Umbilical cord (tissue), 2 donors: ENCODE measurements at places on chromosomes 4 and X.

DNA sequence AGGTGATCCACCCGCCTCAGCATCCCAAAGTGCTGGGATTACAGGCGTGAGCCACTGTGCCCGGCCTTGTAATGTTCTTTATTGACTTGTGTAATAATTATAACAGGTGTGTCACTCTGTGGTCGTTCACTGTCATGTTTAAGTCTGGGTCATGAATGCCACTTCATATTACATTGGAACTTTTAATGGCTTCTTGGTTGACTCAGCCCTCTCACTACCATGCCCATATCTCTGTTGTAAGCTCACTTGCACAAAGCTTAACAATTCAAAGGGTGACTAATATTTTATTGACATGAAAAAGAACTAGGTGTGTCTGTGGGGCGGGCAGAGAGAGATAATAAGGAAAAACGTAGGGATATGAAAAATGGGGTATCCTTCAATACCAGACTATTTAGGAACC is 639.7 kb upstream of the ACTRT1 start:
- no peak for DNase-seq

DNA sequence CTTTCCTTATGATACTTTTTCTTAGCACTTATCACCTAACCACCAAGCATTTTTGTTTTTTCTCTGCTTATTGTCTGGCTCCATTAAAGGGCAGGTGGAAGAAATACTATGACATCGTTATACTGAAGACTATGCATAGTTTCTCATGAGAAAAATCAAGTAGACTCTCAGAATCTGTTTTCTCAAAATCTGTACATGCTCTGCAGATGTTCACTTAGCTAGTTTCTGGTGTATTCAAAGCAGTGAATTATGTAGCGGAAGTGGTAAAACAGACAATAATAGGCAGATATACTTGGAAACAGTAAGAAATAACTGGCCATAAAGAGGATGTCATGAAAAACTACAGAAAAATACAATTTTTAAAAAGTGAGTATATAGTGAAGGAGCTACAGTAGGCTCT is 146.0 kb downstream of the STIM2 start:
- DNase-seq: no peak

DNA sequence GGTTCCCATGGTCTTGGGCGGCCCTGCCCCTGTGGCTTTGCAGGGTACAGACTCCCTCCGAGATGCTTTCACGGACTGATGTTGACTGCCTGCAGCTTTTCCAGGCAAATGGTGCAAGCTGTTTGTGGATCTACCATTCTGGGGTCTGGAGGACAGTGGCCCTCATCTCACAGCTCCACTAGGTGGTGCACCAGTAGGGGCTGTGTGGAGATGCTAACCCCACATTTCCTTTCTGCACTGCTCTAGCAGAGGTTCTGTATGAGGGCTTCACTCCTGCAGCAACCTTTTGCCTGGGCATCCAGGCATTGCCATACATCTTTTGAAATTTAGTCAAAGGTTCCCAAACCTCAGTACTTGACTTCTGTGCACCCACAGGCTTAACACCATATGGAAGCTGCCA is 176.1 kb downstream of the DCAF12L1 start:
- DNase-seq: no peak

DNA sequence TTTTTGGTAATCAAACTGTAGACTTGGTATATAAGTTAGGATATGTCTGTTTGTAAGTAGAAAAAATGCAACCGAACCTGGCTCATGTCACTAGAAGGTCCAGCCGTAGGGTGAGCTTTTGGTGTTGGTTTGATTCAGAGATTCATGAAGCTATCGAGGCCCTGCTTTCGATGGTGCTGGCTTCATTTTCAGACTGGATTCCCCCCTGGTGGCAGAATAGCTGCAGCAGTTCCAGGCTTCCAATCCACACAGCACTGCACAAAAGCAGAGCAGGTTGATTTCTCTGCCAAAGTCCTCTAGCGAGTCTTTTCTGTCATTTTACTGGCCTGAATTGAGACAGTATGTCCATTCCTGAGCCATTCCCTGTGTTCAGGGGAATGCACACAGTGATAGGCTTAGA is 33.1 kb downstream of the PDK3 start:
- DNase-seq: no peak

DNA sequence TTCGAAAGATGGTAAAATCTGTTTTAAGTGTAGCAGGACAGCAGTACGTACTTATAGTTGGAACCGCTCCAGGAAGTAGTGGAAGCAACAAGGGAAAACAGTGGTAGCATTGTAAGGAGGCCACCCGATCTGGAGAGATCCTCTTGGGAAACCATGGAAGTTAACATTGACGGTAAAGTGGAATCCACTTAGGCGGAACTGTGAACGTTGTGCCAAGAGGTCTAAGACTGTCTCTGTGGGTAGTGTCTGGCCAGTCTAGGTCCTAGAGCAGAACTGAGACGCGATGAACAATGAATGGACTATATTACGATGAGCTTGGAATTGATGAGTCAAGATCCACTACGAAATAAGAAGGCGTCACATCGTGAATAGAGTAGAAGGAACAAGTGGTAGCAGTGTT is 124.0 kb downstream of the TENM3 start:
- no peak for DNase-seq

GRCh38 chrX:9643807-9644206 is 121.8 kb downstream of the GPR143 start:
- no peak for DNase-seq

GRCh38 chr4:8282134-8282641 is 12.6 kb downstream of the HTRA3 start:
- no peak for DNase-seq

DNA sequence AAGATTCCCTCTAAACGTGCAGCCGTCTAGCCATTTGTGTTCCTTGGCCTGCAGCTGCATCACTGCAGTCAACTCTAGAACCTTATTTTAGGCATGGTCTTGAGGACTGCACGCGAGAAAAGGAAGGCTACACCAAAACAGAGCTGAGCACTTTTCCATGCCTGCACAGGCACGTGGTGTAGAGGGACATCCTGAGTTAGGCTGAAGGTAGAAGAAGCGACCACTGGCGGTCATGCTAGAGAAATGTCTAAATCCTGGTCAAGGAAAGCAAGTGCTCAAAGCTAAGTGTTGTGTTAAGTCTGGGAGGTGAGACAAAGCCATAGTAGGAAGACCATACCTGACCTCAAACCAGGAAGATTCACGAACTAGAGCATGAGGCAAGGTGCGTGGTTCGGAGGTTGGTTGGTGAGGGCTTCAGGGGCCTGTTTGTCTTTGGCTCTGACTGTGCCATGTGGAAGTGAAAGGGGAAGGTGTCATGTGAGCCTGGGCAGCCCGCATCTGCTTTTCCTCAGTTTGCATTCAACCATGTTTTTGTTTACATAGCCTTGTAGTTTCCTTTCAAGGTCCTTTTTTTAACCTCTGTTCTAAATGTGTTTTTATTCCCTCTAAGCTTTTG is 203.8 kb downstream of the AASDH start:
- no peak for DNase-seq

- no peak for DNase-seq
Measured at GRCh38 chrX:68922013-68922412, 93.2 kb downstream of the EFNB1 start.

DNA sequence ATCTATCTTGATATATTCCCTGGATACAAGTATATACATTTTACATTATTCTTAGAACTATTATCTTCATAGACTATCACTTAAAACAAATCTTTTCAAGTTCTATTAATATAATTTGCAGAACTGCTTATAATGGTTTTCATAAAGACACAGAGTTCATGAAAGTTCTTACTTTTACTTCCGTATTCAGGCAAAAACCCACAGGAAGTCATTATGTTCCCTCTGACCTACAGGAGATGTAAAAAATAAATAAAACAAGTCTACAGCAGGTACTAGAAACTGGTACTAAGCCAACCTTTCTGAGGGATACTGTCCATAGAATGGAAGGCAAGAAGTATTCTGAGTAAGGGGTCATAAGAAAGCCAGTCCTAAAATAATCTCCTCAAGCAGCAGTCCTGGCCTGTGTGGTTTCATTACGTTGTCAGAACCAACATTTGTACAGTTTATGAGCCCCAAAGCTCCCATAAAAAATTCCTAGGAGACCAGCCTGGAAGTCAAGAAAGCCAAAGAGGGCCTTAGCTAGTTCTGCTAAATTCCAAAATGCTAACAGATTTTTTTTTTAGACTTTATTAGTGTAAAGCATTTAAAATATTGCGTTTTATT is 68.6 kb downstream of the CAMK2D start:
- DNase-seq: peak; percentile 73

GRCh38 chr4:156778606-156779005 is 193.0 kb downstream of the PDGFC start:
- DNase-seq: peak; percentile 54

- DNase-seq: no peak
Measured at GRCh38 chr4:151644622-151645021, 116.2 kb downstream of the GATB start.

DNA sequence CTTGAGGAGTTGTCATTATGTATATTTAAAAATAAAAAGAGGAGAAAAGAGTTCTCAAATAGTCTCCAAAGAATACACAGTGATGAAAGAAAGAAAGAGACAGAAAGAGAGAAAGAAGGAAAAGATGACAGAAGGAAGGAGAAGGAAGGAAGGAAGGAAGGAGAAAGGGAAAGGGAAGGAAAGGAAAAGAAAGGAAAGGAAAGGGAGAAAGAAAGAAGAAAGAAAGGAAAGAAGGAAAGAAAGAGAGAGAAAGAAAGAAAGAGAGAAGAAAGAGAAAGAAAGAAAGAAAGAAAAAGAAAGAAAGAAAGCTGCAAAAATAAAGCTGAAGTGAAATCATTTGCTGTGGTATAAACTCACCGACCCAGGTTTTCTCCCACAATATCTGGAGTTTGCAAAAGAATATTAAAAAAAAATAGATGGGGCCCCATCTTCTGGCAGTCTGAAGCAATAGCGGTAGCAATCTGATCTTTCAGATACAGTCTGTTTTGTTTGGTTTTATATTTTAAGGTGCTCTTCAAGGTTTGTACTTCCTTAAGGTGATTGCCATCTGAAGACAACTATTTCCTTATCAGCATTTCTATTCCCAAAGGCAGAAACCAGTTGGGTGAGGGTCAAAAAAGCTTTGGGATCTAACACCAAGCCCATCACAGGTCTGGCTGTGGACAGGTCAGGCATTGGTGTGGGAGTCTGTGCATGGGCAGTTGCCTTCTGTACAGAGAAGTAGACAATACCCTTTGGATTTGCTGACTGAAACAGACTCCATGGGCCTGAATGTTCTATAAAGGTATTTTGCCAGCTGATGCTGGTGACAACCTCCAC is 160.4 kb downstream of the CPEB2 start:
- DNase-seq: peak; percentile 14
